ENCODE measurements at places on chromosomes 12 and 14.

GRCh38 chr14:47674543-47675465, 601 bp downstream of the MDGA2 start:
- ATAC-seq, result no peak

DNA sequence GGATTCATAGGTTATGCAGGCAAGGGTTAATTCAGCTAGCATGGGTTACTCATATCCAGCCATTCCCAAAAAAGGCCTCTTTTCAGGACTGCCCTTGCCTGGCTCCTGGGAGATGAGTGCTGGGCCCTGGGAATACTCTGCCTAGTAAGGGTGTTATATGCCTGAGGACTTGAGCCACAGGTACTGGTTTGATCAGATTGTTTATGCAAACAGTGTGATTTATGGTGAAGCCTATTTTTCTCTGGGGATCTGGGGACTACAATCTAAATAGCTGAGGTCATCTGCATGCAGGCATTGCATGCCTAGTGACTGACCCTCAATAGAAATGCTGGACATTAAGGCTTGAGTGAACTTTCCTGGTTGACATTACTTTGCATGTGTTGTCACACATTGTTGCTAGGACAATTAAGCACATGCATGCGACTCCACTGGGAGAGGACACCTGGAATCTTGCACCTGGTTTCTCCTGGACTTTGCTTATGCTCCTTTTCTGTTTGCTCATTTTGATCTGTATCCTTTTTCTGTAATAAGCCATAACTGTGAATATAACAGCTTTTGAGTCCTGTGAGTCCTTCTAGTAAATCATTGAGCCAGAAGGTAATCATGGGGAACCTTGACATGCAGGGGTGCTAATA, 73.0 kb downstream of the RAD51B start:
- no peak for ATAC-seq

DNA sequence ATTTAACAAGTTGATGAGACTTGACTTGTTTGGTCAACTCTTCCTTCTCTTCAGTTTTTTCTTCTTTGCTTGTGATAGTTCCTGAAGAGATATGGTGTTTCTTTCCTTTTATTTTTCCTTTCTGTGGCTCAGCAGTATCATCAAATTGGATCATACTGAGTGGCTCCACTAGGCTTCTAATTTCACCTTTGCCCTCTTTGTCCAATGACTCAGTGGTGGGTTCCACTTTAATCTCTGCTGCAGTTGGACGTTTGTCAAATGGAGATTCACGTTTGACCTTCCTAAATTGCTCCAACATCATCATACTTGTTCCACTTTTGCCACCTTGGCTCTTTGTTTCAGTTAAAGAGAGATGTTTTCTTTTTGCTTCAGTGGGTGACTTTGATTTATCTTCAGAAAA, 41.5 kb downstream of the FAM186A start:
- ATAC-seq, result no peak

DNA sequence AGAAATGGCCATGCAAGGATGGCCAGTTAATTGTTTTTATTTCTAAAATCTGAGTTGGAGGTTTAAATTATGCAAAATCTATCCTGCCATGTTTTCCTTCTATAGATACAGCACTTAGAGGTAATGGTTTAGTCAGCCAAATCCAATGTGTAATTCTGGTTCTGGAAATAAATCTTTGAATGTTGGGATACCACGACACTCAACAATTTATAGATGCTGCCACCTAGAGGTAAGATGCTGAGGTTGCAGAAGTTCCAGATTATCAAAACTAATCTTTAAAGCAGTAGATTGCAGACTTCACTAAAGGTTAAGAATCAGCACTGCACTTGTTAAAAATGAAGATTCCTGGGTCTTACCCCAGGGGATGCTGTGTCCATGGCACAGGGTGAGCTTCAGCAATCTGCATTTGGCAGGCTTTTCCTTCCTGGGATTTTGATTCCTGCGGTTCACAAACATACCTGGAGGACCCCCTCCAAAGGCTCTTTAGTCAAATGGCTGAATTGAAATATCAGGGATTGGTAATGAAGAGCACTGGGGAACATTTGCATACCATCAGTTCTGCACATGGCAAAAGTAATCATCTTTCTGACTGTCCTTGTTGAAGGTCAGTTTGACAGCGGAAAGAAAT, 53.4 kb upstream of the ANO4 start:
- ATAC-seq, result no peak

DNA sequence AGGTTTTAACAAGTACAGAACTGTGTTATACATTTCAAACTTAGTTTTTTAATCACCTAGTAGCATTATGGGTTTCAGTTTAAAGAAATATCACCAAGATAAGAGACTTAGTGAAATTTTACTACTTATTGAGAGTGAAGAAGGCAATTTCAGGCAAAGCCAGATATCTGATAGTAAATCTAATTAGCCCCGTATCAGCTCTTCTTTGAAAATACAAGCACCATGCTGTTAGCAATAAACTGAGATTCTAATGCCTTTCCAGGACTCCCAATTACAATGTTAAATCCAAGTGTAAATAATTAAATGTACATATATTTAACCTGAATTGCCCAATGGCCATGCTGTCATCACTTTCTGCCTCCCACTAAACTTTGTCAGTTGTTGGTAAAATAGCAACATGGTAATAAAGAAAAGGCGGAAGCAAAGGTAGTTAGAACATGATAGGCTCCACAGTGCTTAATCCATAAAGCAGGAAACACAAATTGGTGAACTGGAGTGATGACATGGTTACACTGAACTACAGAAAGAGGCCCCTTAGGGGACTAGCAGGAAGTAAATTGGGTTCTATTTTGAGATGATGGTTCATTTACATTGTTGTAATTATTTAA, 646.1 kb downstream of the C12orf50 start:
- ATAC-seq, result no peak

DNA sequence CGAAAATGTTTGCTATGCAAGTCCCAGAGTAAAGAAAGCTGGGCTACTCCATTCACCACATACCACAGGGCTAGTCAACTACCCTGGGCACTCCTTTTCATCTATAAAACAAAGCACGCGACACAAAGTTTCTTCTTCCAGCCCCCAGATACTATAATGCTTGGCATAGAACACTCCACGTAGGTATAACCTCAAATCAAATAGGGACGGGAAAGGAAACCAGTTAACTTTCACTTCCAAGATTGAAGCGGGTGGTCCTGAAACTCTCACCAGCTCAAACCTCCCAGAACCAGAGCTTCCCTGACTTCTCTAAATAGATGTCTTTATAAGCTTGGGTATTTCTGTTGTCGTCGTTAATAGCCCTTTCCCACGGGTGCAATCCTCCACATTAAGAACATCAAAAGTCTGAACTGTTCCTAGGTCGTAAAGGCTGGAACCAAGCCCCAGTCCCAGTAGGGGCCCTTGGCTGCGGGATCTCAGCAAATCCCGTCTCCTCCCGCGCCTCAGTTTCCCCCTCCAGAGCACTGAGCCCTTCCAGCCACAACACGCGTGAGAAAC, 647 bp downstream of the LGMN start:
- peak; percentile 4 for ATAC-seq

DNA sequence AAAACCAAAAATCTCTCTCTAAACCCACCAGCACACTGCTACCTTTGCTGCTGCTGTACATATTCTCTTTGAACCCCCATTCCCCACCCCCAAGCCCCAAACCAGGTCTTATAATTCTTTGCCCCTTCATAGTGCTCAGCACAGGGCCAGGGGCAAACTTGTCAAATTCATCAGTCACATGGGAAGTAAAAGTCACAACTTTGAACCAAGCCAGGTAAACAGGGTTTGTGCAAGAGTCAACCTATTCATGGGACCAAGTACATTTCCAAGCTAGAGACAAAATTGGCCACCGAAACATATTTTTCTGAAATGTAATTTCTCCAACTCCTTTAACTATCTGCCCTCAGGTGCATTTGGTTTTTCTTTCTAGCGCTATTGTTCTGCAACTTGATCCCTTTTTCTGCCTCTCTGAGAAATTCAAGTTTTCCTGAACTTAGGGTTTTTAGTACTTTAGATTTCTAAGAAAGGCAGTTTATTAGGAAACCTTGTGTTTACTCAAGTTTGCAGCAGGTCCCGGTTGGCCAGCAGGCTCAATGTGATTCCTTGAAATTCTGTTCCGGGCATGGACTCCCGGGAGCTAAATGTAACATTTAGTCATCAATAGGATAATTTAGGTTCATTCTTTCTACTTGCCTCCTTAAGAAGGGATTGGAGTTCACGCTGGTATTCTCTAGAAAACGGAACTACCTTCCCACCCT, 230.5 kb downstream of the EFCAB11 start:
- ATAC-seq, result no peak

- ATAC-seq, result no peak
Observed at GRCh38 chr14:55929136-55929535, 189.1 kb upstream of the PELI2 start.

DNA sequence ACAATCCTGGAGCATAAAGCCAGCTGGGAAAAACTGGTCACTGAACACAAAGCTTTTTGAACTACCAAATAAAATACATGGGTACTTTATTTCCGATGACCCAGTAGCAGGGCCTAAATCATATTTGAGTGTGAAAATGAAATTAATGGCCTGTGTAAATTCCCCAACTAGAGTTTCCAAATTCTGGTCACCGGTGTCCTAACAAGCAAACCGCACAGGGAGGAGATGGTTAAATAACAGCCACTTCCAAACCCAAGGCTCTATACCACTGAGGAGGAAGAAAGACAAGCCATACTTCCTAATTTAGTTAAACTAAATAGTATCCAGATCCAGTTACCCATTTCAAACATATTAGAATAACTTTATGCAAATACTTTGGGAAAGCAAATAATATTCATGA, 40.1 kb upstream of the DUSP6 start:
- no peak for ATAC-seq

- peak; percentile 68 for ATAC-seq
Observed at GRCh38 chr12:95642583-95642982, 91.3 kb upstream of the USP44 start.

DNA sequence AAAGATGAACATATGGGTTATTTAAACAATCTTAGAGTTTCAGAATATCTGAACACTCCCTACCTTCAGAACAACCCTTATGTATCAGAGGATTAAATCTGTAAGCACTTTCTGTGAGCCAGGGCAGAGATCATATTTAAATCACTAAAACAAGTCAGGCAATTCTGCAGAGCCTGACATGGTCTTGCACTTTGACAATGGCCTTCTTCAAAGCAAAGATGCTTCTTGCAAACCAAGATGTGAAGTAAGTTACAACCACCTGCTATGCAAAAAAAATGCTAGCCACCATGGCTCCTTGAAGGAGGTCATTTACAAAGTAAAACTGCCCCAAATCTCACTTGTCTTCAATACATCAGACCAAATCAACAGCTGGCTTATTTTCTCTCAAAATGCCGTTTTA, 3.2 kb downstream of the PPP1CC start:
- ATAC-seq, result no peak

DNA sequence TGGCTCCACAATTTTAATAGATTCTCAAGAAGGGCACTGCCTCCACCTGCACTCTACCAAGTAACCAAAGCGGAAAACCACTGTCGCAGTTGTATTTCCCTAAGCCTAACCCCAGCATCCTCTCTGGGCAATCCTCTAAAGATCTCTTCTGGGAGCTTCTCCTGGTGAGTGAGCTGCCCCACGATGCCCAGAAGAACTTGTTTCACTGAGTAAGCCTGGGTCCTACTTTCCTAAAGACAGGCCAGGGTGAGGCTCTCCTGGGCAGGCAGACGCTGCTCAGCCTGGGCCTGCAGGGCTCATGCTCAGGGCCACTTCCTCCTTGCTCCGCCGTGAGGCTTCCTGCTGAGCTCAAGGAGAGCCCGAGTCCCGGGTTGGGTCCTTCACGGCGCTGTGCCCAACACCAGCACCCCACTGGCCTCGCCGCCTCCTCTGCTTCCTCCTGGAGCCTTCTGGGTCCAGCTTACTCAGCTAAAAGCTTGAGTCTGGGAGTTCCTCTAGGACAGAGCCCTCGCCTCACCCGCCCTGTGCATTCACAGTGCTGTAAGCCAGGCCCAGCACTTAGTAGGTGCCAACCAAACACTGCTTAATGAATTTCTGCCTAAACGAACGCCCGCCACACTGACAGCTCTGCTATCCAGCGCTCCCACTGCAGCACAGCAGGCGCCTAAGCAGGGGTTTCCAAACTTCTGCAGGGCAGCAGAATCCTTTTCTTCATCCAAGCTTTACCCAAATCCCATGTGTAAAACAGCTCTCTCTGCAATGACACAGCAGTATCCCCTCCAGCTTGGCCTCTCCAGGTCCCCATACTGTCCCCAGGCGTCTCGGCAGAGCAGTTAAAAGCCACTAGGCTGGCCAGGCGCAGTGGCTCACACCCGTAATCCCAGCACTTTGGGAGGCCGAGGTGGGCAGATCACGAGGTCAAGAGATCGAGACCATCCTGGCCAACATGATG, 5.7 kb downstream of the RAB35 start:
- peak; percentile 90 for ATAC-seq

DNA sequence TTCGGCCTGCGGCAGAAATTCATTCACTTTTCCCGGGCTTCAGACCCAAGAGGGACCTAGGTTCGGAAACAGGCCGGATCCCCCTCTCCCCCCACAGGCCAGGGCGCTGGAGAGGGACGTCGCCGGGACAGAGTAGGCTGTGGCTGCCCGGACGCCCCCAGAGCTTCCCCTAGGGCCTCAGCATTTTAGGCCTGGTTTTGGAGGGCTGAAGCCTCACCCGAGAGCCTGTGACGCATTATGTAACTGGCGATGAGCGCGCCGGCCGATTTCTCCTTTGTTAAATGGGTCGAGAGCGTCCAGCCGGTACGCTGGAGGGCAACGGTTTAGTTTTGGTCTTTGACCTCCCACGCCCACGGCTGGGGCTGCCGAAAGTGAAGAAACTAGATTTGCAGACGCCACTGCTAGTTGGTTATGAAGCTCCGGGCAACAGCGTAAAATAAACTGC, 657 bp downstream of the PEBP1 start:
- ATAC-seq, result peak; percentile 49

DNA sequence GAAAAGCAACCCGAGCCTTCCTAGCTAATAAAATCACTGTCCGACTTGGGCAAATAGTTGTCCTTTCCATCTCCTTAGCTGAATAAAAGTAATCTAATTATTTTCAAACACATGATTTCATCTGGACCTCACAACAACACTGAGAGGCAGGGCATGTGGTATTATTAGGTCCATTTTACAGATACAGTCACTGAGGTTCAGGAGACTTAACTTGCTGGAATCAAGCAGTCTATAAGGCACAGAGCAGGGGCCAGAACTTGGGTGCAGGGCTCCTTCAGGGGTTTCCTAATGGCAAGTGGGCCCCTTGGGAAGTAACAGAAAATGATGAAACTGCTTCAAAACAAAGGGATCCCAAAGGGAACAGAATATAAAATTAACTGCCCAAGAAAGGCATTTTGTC, 15.5 kb downstream of the PLXNC1 start:
- ATAC-seq, result no peak

DNA sequence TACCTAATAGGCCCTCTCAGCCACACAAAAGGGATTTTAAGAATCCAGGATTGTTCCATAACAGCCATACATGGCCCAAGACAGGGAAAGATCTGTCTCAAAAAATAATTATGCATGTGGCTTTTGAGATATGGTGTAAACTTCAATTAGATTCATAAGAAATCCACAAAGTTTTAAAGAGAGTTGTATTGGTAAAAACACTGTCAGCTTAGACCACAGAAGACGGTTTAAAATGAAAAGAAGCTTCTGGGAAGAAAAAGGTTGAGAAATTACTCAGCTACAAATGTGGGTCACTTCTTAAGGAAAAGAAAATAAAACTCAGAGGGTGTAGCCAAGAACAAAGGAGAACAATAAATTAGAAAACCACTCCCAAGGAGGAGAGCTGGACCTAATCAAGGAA, 191.4 kb downstream of the KIF26A start:
- ATAC-seq, result no peak

GRCh38 chr12:47222520-47223030, 142.8 kb upstream of the AMIGO2 start:
- ATAC-seq, result no peak

GRCh38 chr14:21145437-21145836, 10.4 kb downstream of the OR5AU1 start:
- no peak for ATAC-seq

GRCh38 chr14:55454264-55455002, 14.0 kb upstream of the TBPL2 start:
- peak; percentile 53 for ATAC-seq

Measured in esophagus mucosa (tissue), 1 donor.